NCI-H446 (cell line): ENCODE measurements at places on chromosomes 13 and 19.

DNA sequence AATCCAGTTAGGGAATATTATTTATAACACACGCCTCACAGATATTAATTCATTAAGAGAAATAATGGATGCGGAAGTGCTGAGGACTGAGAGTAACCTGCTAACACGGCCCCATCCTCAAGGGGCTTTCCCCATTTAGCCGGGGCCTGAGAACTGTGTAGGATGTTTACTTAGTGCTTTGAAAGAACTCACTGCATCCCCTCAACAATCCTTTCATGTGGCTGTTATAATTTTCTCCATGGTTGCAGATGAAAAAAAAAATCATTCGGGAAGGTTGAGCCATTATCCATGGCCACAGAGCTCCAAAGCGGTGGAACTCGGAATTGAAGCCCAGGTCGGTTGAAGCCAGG, 98.2 kb downstream of the ING1 start:
- no peak for DNase-seq

- DNase-seq: no peak
Observed at GRCh38 chr19:28609944-28610343, 603.0 kb downstream of the UQCRFS1 start.

- DNase-seq: no peak
Observed at GRCh38 chr19:17565611-17566010, 10.2 kb downstream of the COLGALT1 start.

DNA sequence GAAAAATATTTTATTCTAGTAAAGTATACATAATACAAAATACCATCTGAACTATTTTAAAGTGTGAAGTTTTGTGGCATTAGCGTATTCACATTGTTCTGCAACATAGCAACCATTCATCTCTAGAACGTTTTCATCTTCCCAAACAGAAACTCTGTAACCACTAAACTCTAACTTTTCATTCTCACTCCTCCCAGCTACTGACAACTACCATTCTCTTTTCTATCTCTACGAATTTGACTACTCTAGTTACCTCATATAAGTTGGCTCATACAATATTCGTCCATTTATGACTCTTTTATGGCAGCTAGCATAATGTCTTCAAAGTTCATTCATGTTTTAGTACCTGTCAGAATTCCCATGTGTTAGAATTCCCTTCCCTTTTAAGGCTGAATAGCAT, 150.5 kb upstream of the MIR17HG start:
- DNase-seq: no peak

- peak; percentile 85 for DNase-seq
Observed at GRCh38 chr19:5436106-5436947, 18.9 kb upstream of the ZNRF4 start.

GRCh38 chr13:111399334-111399733, 78.9 kb downstream of the TEX29 start:
- DNase-seq: no peak

DNA sequence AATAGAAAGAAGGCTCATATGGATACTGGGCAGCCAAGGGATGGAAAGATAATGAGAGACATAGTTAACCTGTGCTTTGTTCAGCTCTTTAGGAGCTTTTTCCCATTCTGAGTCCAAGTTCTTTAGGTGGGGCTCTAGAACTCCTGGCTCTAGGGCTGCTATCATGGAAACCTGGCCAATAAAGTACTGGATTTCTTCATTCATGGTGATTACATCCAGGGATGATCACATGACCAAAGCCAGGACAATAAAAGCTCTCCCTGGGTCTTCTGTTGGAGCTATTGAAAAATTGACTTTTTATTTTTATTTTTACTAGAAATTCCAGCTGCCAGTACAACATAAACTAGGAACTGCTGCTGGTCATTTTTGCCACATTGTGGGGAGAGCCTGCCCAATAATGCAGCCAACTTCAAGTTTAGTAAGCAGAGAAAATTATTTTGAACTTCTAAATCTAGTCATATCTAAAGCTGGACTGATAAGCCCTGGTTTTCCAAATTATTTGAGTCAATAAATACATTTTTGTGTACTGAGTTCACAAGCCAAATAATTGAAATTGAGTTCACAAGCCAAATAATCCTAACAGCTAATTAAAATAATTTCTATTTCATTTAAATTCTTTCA, 224.9 kb upstream of the STARD13 start:
- DNase-seq: no peak

GRCh38 chr13:43356567-43356966, 333.2 kb downstream of the DNAJC15 start:
- DNase-seq: no peak

DNA sequence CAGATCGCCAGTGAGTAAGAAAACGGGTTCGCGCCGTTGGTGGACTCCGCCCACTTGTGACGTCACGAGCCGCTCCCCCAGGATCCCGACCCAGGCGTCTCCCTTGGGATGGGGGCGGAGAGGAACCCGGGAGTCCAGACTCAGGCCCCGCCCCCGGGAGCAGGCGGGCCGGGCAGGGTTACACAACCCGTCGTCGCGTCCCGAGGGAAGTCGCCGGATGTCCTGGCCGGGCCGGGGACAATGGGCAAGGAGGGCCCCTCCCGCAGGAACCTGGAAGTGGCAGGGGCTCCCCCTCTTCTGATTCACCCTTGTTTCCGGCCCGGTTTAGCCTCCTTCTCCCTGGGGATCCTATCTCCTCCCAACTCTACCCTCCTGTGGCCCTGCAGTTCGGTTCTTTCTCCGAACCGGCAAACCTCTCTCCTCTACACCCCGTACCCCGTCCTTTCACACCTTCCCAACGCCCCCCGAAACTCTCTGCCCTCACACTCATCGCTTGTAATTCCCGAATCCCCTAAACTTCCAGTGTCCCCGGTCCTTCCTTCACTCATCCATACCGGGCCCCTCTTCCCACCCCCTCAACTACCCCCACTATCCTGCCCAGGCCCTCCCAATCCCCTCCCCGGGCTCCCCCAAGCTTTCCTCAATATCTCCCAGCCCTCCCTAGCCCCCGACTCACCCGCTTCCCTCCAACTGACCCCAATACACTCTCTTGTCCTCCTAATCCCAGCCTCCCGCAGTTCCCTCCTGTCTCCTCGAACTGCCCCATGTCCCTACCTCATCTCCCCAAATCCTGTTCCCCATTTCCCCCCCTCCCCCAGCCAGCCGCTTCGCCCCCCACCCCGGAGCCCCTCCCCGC, 20.0 kb upstream of the ERCC1 start:
- DNase-seq: peak; percentile 84
